ENCODE measurements at places on chromosomes 12 and 14.

DNA sequence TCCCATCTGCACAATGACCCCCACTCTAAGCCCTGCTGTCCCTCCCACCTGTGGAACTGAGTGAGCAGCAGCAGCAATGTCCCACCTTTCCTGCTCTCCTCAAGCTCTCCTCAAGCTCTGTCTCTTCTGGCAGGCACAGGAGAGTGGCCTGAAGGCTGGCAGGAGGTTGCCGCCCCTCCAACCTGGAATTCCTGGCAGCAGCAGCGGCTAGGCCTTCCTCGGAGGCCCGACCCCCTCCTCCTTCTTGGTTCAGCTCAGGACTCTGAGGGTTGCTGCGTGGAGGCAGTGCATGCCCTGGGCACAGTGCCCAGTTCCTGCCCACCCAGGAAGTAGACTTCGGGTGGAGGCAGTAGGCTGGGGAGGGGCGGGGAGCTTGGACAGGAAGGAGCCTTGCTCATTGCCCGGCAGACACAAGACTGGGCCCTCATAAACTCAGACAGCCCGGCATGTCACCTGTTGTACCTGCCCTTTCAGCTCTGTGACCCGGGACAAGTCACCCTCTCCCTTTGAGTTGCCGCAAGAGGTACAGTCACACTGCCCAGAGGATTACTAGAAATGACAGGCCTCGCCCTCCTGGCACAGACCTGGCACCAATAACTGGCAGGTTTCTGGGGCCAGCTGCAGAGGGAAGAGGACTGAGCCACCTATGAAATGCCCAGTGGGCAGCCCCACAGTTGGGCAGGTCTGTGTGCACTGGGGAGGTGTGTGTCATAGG is 2.1 kb upstream of the SERPINA1 start:
- no peak for DNase-seq

- DNase-seq: peak; percentile 49
These were observed 213.0 kb downstream of the ADAMTS20 start for GRCh38 chr12:43338848-43339526.

- no peak for DNase-seq
These were observed 48.7 kb downstream of the BCAT1 start for GRCh38 chr12:24900196-24900595.

DNA sequence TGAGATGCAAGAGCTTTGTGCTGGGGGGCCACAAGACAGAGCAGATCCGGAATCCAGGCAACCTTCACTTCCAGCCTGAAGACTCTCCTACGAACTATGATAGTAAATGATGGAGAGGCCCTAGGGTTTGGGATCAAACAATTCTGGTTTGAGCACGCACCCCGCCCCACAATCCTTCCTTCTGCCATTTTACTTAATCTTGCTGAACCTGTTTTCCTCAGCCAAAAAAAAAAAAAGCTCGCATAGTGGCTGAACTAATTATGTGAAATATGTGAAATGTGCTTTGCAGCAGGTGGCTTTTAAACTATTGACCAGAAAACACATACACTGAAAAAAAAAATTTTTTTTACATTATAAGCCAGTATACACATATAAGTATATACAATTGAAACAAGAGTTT is 667 bp upstream of the ITFG2 start:
- DNase-seq: no peak

GRCh38 chr14:23469906-23470403 is 452 bp downstream of the NGDN start:
- DNase-seq: no peak

- no peak for DNase-seq
These were observed 94.0 kb upstream of the SLC38A4 start for GRCh38 chr12:46919666-46920400.

DNA sequence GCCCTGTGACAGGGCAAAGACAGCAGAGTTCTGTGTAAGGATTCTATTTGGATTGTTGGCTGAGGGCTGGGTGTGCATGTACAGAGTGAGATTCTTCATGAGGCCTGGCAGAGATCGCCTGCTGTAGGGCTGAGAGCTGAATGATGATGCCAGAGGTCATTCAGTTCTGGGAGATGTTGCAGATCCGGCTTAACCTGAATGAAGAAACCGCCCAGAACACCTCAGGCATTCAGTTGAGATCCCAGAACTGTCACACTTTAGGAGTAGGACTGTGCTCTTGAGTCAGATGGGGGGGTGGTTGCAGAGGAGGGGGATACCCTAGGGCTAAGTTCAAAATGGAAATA is 5.8 kb upstream of the EVL start:
- no peak for DNase-seq

- no peak for DNase-seq
These were observed 20.4 kb downstream of the ACVR1B start for GRCh38 chr12:51971679-51972421.

- DNase-seq: no peak
These were observed 103.9 kb upstream of the RFLNA start for GRCh38 chr12:124191024-124191359.

GRCh38 chr14:69591317-69591716 is 16.6 kb upstream of the CCDC177 start:
- DNase-seq: no peak

DNA sequence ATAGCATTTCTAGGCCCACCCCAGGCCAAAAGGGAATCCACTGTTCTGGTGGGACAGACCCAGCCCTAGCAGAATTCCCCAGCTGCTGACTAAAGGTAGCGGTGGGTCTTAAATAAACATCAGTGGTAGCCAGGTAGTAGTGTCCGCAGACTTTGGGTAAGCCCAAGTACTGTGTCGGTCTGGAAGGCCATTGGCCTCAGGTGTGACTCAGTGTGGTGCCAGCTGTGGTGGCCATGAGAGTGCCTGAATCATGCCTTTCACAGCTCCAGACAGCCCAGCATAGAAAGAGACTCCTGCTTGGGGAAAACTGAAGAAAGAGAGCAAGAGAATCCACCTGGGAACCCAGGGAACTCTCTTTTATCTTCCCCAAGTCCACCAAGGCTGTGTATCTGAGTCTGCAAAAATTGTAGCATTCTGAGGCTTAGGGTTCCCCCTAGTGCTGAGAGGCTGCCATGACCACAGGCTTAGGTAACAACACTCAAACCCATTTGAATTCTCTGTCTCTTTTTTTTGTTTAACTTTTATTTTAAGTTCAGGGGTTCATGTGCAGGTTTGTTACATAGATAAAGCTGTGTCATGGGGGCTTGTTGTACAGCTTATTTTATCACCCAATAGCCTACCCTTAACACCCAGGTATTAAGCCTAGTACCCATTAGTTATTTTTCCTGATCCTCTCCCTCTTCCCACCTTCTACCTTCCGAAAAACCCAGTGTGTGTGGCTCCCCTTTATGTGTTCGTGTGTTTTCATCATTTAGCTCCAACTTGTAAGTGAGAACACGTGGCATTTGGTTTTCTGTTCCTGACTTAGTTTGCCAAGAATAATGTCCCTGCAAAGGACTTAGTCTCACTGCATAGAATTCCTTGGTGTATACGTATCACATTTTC is 16.7 kb upstream of the CD163L1 start:
- DNase-seq: no peak

- DNase-seq: no peak
These were observed 358.4 kb downstream of the DPF3 start for GRCh38 chr14:72535485-72535884.

DNA sequence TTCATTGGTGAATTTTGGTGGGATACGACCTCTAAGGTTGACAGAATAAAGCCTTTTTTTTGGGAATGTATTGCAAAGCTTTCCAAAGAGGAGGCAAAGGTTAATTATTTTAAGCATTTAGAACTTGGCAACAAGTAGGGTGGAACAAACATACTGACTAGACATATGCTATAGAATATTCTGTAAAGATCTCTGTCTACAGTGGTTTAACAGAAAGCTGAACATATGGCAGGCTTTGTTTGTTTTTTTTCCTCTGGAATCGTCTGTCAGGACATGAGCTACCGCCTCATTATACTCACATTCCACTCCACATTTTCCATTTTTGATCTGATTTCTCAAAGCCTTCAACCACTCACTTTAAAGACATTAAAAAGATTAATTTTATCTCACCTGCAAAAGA is 153.4 kb upstream of the PELI2 start:
- no peak for DNase-seq

- DNase-seq: no peak
These were observed 22.7 kb downstream of the SLC38A1 start for GRCh38 chr12:46246021-46246700.

DNA sequence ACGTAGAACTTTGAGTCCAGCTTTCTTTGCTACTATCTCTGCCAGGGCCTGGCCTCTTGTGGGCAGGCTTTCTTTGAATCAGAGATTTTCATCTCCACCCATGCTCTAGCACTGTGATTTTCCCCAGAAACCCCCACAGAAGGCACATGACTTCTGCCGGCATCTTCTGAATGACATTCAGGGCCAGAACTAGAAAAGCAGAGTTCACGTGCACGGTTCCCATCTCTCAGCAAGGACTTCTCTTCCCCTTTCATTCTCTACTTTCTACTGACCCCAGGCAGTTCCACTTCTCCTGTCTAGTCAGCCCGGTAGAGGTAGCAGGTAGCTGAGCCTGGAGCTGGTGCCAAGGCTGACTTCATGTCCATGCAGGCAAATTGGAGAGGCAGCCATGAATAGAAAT is 26.9 kb downstream of the BATF start:
- no peak for DNase-seq

GRCh38 chr12:47403681-47404080 is 302.1 kb downstream of the RPAP3 start:
- DNase-seq: no peak

GRCh38 chr12:39224971-39225370 is 217.9 kb downstream of the KIF21A start:
- DNase-seq: no peak

- no peak for DNase-seq
These were observed 120.0 kb downstream of the PTPN11 start for GRCh38 chr12:112538740-112539139.

DNA sequence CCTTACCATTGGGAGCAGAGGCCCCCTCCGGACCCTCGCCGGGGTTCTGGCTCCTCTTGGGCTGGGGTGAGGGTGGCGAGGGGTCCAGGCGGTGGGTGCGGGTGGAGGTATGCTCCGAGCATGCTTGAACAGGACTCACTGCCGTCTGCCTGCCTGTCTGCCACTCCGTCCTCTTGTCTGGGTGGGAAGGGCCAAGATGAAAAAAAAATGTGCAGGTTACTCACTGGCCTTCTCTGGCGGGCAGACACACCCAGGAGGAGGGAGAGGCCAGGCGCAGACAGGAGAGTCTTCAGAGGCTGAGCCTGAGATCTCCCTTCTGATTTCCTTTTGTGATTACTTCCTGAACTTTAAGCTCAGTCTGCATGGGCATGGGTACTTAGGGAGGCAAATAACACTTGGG is 76.1 kb downstream of the STON2 start:
- no peak for DNase-seq

GRCh38 chr14:93012951-93013719 is 90.2 kb downstream of the CHGA start:
- peak; percentile 28 for DNase-seq

GRCh38 chr12:58889557-58889956 is 30.7 kb downstream of the LRIG3 start:
- no peak for DNase-seq

DNA sequence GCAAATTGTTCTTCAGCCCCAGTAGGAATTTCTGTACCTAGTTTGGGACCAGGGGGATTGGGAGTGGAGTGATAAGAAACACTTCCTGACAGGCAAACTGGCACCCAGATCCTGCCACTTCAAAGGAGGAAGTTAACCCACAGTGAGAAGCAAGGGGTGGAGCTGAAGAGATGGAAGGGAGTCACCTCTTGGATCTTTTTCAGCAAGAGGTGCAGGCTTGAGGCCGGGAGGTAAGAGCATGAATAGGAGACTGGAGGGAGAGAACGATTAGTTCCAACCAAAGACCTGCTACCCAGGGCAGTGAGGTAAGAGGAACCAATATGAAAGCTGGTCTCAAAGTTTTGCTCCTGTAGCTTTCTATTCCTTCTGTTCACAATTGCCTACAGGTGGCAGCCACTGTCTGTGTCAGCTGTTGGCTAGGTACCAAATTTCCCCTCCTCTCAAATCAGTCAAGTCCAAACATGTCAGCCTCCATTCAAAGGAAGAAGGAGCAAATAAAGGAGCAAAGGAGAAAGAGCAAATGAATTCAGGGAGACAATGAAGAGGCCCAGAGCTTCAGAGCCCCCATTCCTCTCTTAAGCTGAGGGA is 14.9 kb upstream of the TAC3 start:
- DNase-seq: no peak

DNA sequence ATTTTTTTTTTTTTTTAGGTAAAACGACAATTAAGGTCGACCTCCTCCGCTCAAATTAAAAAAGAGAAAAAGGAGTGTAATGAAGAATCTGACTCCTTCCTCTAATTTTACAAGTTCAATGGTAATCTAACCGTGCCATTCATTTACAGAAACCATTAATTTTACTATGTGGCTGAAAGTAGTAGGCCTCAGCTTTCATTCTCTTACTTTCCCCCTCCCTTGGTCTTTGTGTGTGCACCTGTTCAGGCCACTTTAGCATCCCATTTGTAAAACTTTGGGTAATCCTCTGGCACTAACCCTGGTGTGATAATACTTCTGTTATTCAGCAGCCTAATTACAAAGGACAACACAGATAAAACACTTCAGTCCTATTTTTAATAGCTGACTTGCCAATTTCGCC is 128.1 kb downstream of the ASCL1 start:
- DNase-seq: no peak

GRCh38 chr14:46384611-46385010 is 267.0 kb downstream of the RPL10L start:
- DNase-seq: no peak

DNA sequence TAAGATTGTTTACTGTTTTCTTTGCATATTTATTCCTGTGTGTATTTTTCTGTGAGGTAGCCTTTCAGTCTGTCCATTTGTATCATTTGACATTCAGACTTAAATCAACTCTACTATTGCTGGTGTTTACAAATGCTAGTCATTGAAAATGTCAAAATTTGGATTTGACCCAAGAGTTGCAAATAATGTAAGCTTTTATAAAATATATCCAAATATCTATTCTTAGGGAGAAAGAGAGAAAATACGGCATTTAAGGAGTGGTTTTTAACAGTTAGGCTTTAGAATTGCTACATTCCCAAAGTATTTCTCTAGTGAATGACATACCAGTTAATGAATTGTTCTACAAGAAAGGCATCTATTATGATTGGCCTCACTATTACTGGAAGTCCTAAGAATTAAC is 37.9 kb downstream of the FRS2 start:
- DNase-seq: no peak

- no peak for DNase-seq
These were observed 71.2 kb downstream of the KSR2 start for GRCh38 chr12:117897372-117898161.

GRCh38 chr12:26229910-26230309 is 34.5 kb downstream of the SSPN start:
- DNase-seq: no peak

DNA sequence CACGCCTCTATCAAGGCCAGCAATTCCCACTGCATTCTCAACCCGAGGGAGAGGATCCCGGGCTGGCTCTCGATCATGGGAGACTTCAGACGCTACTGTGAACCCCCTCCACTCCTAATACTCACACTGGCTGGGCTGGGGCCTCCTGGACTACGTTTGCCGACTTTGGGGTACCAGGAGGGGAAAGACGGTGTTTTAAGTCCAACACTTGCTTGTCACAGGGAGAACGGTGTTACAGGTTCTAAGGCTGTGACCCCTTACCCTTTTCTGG is 463 bp downstream of the NACA start:
- no peak for DNase-seq

- no peak for DNase-seq
These were observed at the start of gene MYO1H for GRCh38 chr12:109347589-109347988. Gene MYO1H, plus strand, starts transcription at chr12:109347900. Its CDS starts 61 bp downstream, at chr12:109347961.

- DNase-seq: no peak
These were observed 138.7 kb upstream of the PZP start for GRCh38 chr12:9346866-9347327.
